ENCODE measurements at places on chromosomes 2 and 18.

DNA sequence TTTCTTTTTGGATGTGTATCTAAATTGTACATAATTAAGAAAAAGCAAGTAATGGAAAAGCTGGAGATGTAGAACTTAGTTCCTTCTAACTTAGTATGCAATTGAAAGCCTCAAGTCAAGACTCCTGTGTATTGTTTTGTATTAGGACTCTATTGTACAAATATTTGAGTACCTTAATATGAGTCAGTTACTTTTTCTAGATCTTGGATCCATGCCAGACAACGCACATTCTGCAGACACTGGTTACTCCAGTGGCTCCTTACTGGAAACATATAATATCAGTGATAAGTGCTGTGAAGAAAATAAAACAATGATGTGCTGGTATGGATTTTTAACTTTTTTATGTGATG, 1.5 kb downstream of the SLC39A10 start:
- no peak for DNase-seq

DNA sequence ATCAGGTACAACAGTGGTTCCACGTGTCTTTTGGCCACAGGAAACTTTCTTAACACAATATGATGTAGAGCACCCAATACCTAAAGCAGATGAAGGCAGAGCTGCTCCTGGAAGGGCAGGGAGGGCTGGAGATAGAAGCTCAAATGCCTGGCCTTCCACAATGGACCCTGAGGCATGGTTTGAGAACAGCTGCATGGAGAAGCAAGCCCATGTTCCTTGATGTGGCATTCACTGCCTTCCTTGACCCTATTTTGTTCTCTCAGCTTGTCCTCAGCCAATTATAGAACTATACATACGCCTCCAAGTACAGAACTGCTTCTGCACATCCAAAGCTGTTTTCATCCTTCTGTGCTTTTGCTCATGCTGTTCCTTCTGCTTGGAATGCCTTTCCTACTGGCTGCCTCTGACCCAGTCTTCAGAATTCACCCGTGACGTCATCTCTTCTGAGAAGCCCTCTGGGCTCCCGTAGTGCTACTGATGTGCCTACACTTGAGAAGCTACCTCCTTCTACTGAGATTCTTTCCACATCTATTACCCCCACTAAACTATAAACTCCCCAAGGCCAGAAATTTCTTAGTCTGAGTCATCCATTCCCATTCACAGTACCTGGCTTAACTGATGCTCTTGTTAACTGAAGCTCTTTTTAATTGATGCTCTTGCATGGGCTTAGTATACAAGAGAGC, 69.9 kb downstream of the CHRNA1 start:
- DNase-seq: no peak

GRCh38 chr18:12867441-12868123, 16.5 kb downstream of the PTPN2 start:
- DNase-seq: no peak

DNA sequence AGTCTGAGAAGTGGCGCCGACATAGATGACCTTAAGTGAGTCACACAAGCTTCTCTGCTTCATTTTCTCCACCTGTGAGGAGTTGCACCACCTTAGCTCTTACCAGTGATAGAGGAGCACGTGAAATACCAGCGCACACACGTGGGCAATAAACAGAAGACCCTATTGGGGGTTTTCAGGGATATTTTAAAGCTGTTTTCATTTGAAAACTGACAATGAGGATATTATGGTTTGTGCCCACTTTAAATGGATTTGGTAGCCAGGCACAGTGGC, 47.3 kb upstream of the FZD7 start:
- no peak for DNase-seq

DNA sequence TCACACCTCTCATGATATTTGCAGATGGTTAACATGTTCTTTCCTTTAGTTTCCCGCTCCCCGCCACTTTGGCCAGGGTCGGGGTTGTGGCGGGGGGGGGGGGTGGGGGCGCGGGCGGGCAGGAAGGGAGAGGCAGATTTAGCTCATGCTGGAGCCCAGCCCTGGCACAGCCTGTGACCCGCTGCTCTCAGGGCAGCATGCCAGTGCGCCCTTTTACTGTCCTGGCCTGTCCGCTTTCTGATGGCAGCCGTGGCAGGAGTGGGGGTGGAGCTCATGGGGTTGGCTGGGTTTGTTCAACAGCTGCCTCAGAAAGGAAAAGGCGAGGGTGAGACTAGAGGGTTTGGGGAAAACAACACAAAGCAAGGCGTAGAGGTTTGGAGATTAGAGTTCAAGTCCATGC, 56.1 kb downstream of the TNP1 start:
- no peak for DNase-seq

DNA sequence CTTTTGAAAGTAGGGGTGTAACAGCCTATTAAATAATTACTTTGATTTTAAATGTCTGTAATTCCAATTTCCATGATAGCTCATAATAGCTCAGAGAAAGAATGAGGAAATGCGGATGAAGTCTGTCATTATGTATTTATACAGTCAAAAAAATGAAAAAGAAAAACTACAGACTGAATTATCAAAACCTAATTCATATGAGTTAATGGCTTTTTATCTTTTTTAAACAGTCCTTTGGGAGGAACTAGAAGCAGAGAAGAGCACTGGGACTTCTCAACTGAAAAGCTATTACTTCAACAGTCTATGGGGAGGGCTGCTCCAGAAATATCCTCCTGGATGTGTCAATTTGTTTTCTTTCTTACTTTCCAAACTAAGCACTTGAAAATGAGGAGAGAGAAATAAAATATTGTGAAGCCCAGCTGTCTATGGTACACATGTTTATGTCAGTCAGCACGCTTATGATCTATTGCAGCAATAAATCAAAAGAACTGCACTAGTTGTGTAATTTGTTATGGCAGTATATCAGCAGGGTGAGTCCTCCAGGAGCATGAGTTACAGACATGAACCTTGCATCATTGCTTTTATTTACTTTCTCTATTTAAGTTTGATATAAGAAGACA, 1550.2 kb downstream of the LRP1B start:
- no peak for DNase-seq

DNA sequence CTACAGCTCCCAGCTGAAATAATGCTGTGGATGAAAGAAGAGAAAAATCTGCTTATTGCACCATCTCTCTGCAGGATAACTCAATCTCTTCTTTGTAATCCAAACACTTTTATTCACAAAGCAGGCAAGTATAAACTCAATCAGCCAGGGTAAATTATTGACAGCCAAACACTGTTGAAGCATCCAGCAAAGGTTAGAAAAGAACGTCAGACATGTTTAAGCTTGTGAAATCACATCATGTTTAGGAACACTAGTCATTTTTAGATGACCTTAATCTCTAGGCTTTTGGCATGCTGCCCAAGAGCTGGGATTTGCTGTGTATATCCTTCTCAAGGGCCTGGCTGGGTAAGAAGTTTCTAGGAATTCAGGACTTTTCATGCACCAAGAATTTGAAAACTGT, 1148.1 kb upstream of the FANCL start:
- no peak for DNase-seq

- DNase-seq: no peak
Measured at GRCh38 chr18:47558110-47558750, 306.8 kb upstream of the SKOR2 start.

DNA sequence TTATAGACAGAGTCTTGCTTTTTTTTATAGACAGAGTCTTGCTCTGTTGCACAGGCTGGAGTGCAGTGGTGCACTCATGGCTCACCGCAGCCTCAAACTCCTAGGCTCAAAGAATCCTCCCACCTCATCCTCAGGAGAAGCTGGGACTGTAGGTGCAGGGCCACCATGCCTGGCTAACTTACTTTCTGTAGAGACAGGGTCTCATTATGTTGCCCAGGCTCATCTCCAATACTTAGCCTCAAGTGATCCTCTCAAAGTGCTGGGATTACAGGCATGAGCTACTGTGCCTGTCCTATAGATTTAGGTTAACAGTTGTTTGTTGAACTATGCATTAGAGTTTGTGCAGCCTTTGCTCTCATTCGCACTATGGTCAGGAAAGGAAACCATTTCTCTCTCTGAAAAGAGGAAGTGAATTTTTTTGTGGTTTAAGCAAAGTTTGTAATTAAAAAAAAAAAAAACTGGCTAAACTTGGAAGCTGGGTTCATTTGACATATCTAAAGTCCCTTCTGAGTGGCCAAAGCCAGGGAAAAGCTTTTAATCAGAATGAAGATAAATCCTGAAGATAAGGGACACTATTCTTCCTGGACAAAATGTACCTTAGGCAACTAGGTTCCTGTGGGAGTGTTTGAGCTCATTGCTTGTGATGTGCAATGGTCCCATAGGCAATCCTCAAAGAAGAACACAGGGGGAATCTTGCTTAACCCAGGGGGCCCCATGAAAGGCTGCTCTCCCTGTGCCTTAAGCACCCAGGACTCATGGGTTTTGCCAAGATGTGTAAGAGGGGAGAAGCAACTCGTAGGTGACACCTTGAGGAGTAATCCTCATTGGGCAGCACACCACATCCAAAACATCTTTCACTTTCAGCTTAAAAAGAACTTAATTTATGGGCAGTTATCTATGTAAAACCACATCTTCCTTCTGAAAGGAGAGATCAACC, 201.7 kb downstream of the MREG start:
- DNase-seq: no peak

DNA sequence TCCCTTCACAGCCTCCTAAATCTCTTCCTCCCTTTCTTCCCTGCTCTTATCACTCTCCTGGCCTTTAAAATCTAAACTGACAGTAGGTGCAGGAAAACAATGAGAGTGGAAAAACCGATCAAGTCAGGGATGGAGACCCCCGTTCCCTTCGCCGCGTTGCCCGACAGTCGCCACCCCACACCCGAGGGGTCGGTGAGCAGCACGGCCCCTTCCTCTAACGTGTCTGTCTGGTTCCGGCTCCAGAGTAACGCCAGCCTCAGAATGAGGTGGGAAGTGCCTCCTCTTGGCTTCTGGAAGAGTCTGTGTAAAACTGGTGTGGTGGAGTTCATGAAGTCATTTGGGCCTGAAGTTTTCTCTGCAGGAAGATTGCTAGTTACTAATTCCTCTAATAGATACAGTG, 138.6 kb downstream of the NFATC1 start:
- peak; percentile 16 for DNase-seq

DNA sequence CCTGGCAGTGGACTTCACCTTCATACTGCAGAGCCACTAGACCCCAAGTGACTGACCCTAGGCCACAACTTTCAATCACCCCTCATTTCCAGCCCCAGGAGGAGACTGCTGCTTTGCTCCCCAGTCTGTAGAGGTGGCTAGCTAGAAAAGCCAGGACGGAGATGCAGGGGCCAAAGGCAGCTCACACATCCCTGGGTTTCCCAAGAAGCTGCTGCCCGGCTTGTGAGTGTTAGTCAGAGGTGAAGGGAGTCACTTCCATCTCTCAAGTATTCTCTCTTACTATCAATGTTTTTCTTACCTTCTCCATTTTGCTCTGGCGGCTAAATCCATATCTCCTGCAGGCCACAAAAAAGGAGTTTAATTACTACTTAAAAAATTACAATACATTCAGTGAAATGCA, 36.2 kb downstream of the CCDC93 start:
- DNase-seq: no peak

GRCh38 chr2:128291161-128291843, 27.4 kb downstream of the HS6ST1 start:
- no peak for DNase-seq

- DNase-seq: no peak
Measured at GRCh38 chr2:111157798-111158197, 37.1 kb downstream of the BCL2L11 start.

GRCh38 chr2:99559075-99559662, 69.4 kb upstream of the REV1 start:
- peak; percentile 81 for DNase-seq

- DNase-seq: no peak
Measured at GRCh38 chr2:64234150-64234549, 89.9 kb upstream of the PELI1 start.

All from activated naive CD8-positive, alpha-beta T cell treated with anti-CD3 and anti-CD28 coated beads, Interleukin-2, amount 10 ng/mL, durations not matched to agents 7 days and 5 days (primary cell).